ENCODE measurements at places on chromosomes 11 and 22.

- DNase-seq, result no peak
Observed at GRCh38 chr11:9851366-9851765, 187.5 kb downstream of the SWAP70 start.

DNA sequence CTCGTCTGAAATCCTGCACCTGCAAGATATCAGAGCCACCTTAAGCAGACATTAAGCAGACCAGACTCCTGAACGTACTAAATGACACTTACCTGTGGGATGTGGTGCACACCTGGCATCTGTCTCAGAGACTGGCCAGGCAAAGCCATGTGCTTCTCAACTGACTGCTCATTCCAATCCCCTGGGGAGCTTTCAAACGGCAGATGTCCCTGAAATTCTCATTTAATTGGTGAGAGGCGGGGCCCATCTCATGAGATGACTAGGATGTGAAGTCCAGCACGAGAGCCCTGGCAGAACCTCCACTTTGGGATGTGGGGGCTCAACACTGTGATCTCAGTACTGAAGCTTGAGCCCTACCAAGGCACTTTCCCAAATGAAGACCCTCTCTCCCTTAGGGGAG lies 84.9 kb upstream of the HMGXB4 start:
- DNase-seq, result no peak

- peak; percentile 58 for DNase-seq
Observed at GRCh38 chr11:45110562-45110961, 35.9 kb upstream of the PRDM11 start.

- no peak for DNase-seq
Observed at GRCh38 chr11:59765068-59765735, 10.0 kb downstream of the STX3 start.

- DNase-seq, result no peak
Observed at GRCh38 chr22:50144005-50144614, 26.4 kb upstream of the PANX2 start.

DNA sequence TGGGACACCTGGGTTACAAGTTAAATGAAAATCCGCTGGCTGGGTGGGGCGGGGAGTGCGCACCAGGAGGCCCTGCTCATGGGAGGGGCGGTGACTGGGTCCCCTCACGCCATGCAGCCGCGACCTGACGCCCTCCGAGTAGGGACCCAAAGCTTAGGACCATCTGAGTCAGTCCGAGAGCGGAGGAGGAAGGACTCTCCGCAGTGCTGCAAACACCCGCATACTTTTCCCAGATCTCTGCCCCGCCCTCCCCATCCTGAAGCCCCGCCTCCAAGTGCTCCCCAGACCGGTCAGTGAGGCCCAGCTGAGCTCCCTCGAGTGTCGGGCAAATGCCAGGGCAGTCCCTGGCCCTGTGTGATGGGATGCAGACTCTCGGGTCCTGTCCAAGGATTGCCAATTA lies 6.6 kb upstream of the FLI1 start:
- no peak for DNase-seq

- DNase-seq, result no peak
Observed at GRCh38 chr11:60477035-60477445, 15.5 kb upstream of the MS4A12 start.
